Activated CD8-positive, alpha-beta memory T cell treated with anti-CD3 and anti-CD28 coated beads, Interleukin-2, amount 10 ng/mL, durations not matched to agents 7 days and 5 days (primary cell): ENCODE measurements at places on chromosomes 1 and 21.

DNA sequence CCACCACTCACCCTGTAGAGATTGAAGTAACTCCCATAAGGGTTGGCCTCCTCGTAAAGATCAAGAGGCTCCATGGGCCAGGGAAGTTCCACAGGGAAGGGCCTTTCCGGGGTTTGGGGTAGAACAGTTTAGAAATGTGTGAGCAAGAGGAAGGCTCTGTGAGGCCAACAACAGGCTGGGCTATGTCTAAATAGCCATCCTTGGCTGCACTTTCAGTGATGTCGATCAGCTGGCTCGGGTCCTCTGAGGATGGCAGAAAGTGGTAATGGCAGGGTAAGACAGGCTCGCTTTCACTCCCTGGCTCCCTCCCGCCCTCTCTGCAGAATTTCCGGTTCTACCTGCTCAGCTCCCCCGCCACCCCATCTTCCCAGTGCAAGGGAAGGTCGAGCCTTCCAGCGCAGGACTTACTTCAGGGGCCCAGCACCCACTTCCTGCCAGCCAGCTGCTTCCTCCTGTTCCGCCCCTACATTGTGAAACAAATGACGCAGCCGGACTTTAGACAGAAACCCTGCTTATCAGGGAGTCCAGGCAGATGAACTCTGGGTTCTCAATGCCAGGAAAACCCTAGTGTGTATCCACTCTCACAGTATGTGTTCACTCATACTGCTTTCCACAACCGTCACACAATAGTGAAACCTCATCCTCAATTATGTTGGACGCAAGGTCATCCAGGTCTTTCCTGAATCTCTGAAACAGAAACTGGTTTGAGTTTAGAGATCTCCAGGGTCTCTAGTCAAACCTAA is 7.3 kb downstream of the F11R start:
- peak; percentile 86 for DNase-seq

- DNase-seq: no peak
Measured at GRCh38 chr1:35882586-35882944, 444 bp upstream of the AGO1 start.

- no peak for DNase-seq
Measured at GRCh38 chr1:57857809-57858208, 433.9 kb upstream of the DAB1 start.

DNA sequence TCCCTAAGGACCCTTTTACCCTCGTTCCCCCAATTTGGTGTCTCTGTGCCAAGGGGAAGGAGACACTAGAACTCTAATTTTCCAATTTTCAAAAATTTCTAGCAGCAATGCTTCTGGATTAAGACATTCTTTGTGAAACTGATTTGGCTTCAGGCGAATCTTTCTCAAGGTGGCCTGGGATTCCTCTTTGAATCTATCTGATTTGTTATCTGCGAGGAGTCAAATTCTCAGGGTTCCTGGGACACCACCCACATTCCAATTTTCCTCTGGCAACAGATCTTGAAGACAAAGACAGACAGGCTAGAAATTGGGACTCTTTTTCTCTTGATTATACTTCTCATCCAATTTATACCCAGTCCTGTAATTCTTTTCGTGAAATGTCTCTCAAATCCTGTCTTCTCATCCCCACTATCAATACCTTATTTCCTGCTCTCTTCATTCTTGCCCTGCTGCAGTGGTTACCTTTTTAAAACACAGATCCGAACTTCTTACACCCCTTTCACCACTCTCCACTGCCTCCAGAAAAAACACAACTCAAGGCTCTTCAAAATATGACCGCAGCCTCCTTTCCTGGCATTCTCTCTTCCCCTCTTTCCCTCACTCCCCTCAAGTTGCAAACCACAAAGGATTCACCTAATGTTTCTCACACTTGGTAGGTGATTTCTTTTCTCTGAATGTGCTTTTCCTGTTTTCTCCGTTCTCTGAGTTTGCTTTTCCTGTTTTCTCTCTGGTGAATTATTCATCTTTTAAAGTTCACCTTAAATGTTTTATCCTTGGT is 2.7 kb upstream of the MPZL1 start:
- DNase-seq: no peak

DNA sequence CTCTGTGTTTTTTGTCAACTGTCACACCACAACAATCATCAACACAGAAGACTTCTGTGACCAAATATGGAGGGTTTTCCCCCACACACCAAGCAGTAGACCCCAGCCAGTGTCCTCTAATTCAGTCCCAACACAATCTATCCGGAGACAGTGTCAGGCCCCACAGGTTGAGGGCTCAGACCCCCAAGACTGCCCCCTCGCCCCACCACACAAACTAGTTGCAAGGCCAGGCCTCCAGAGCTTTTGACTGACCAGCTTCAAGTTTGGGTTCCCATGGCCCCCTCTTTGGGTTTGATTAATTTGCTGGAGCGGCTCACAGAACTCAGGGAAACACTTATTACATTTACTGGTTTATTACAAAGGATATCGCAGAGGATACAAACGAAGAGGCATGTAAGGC is 37.2 kb downstream of the NEK2 start:
- no peak for DNase-seq
